AG04450 (cell line): ENCODE measurements at places on chromosomes 6 and 20.

DNA sequence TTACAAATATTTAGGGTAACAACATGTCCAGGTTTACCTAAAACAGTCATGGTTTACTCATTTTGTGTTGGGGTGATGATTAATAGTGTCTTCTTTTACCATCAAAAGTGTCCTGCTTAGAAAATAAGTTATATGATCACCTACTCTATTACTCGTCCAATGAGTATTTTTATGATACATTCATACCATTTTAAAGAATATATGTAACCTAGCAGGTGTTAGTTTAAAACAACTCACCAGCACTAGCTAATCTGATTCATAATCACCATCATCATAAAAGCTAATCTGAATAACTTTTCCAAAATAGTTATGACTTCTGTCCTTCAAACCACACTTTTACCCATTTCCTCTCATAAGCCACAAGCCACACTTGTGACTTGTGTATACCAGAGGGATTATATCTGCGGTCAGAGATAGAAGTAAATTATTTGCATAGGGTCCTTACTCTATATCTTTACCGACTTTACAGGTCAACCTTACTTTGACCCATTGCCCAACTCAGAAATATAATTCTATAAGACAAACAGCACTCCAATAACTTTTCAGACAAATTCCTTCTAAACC lies 33.3 kb upstream of the NRN1 start:
- DNase-seq = no peak

DNA sequence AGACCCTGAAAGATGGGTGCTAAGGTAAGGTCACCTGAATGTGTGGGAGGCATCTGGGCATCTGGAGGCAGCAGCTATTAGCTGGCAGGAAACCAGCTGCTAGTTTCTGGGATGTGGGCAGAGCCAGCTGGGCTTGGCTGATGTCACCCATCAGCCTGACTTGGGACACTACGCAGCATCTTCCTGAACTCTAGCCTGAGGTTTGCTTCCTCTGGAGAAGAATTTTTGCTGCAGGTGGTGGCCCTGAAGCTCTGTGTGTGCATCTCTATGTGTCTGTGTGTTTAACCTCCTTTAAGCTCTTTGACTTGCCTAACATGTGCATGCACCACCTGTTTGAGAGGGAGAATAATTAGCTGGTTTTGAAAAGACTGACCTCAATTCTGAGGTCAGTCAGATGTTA lies 465.1 kb upstream of the CHD6 start:
- DNase-seq = no peak

DNA sequence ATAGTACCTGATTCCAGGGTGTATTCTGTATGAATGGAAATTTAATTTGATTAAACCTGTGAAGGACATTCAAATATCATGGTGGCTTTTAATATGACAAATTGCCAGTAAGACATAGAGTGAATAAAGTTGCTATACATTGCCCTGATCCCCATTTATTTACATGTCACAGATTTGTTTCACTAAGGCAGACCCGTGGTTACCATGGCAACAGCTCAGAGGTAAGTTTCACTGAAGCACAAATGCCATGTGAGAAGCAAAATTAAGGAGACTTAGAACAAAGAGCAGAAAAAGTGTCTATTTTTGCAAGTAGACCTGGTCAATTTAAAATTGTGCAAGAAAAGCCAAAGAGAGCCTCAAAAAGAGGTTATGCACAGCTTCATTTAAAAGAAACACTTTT lies 63.7 kb downstream of the PXDC1 start:
- DNase-seq = no peak

DNA sequence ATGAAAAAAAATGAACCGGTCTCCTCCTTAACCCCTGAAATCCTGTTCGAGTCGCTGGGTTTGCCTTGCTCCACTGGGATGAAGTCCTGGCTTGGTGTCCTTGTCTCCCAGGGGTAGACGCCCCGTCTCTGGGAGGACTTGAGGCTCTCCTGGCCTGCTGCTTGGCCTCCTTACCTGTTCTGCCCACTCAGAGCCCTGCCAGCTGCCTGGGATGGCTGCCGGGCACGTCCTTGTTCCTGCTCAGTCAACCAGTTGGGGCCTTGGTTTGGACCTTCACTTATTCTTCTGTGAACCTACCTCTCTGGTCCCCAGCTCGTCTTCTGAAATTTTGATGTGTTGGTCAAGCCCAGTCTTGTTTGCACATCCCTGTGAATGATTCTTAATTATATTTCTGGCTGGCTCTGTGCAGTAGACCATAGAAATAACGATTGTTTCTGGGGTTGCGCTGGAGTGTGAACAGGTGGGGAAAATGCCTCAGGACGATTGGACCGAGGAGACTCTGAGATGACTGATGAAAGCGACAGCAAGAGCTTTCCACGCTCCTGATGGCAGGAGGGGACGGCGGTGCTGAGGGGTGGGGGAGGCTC lies 126.5 kb upstream of the ESR1 start:
- no peak for DNase-seq

GRCh38 chr6:112321941-112322424 lies 25.1 kb upstream of the RFPL4B start:
- DNase-seq = no peak

DNA sequence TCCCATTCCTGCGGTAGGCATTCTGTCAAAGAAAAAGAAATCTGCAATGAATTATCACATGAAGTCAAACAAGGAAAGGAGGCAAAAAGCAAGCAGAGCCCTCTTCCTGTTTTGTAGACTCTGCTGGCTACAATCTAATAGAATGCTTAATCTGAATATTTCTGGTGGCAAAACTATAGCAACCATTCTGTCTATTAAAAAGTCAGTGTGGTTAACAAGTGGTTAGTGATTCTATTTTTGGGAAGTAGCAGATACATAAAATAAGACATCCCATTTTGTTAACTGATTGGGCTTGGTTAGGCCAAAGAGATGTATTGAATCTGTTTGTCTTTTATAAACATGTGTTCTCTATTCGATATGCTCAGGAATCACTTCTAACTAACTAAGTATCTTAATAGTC lies 442.3 kb downstream of the CDC5L start:
- no peak for DNase-seq

DNA sequence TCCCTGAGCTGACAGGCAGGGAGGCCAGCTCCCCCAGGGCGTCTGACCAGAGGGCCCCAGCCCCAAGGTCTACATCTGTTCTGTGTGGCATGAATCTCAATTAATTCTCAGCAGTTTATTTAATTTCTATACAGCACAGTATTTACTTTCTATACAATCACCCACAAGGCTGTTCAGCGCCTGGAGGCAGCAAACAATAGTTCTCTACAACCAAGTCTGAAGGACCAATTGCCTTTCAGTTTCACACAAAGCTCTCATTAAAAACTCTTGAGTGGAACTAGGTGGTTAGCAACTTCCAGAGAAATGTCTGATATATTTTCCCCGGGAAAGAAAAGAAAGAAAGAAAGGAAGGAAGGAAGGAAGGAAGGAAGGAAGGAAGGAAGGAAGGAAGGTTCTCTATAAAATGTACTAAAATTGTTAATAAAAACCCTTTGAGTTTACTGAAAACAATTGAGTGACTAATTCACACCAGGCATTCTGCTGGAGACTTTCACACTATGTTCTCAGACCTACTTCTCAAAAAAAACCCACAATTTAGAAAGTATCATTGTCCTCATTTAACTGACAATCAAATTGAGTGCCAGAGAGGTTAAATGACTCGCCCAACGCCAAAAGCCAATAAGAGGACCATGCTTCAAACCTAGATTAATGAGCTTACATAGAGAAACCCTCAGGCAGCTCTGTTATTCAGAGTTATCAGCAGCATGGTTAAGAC lies 62.5 kb downstream of the METTL24 start:
- no peak for DNase-seq

- no peak for DNase-seq
These were observed 5.7 kb downstream of the ELOVL4 start for GRCh38 chr6:79941489-79942151.

- DNase-seq = no peak
These were observed 43.5 kb upstream of the TIAM2 start for GRCh38 chr6:154951345-154952200.

- no peak for DNase-seq
These were observed 38.2 kb upstream of the PMEPA1 start for GRCh38 chr20:57747861-57748481.

- no peak for DNase-seq
These were observed 5.2 kb downstream of the OCSTAMP start for GRCh38 chr20:46545077-46545826.

DNA sequence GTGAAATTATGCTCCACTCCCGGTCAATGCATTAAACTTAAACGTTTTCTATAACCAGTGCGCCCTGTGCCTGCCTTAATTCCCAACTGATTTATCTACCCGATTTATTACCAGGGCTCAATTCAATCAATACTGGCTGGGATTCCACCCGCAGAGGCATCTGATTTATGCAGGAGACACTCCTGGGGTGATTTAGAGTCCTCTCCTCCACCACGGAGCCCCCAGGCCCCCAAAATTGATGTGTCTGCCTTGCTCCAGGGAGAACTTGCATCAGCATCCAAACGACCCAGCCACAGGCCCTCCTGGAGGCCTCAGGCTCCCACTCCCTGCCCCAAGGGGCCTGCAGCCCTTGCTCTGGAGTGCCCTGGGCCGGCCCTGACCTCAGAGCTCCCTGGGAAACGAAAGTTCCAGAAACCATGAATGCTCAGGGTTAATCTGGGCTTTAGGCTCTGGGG lies 29.5 kb downstream of the ANKRD60 start:
- no peak for DNase-seq

- DNase-seq = peak; percentile 47
These were observed 76.0 kb downstream of the MAN1A1 start for GRCh38 chr6:119273272-119274196.

DNA sequence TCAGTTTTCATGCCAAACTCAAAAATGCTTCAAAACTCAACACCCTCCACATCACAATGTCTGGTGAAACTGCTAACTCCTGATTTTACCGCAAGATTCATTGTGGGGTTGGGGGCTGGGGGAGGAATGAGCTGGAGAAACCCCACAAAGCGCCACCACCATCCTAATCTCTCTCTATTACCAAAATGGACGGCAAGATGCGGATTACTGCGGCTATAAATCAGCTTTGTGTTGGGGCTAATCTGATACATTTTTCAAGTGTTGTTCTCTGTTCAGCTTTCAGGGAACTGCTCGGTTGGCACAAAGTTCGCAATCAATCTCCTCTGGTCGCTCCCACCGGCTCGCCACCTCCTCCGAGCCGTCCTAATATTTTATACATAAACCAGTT lies 83.7 kb downstream of the TMEM242 start:
- DNase-seq = no peak

DNA sequence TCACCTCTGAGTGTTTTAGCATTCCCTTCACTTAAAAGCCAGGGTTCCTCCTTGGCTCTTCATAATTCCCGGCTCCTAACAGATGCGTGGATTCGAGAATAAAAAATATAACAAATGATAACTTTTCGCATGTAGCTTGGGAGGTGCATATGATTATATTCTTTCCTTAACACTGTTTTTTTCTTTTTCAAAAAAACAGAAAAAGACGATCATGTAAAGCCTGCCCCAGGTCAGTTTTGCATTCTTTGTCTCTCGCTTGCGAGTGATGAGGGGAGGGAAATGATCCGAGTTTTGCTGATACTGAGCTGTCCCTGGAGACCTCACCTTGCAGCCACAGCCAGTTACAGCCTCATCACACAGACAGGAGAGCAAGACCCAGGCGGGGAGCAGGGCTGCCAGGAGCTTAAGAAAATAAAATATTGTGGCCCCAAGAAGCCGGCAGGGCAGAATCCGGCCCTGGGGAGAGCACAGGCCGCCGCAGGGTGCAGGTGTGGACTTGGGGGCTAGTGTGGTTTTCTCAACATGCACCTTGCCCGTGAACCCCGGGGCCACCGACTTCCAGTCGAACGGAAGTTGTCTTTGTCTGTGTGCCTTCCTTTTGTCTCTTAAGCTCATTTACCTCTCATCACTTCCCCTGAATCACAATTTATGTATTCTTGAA lies 301.8 kb downstream of the TAF4 start:
- no peak for DNase-seq

DNA sequence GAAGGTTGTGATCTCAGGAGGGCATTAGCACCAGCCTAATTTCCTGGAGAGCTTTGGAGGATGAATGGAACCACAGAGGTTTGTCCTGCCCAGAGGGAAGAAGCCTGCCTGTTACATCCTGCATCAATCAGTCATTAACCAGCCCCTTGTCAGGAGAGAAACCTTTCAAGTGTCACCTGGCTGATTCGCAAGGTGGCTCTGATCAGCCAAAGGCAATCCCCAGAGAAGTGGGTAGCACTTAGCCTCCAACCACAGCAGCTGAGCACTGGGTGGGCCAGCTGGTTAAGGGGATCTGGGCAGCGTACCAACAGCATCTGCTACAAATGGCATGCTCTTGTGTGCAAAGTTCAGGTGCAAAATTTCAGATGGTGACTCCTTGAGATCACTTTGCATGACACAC lies 26.9 kb downstream of the ANKEF1 start:
- no peak for DNase-seq

GRCh38 chr6:34696189-34696738 lies 303 bp downstream of the ILRUN start:
- no peak for DNase-seq

- no peak for DNase-seq
These were observed 263.0 kb downstream of the ZNF217 start for GRCh38 chr20:53330601-53331140.

GRCh38 chr6:50817646-50817950 lies 1.1 kb upstream of the TFAP2B start:
- DNase-seq = no peak

- no peak for DNase-seq
These were observed 104.6 kb downstream of the TFAP2A start for GRCh38 chr6:10310330-10310653.

GRCh38 chr20:33124994-33125393 lies 43.0 kb upstream of the BPIFA2 start:
- no peak for DNase-seq

GRCh38 chr6:21159465-21159864 lies 434.1 kb upstream of the SOX4 start:
- DNase-seq = no peak

- DNase-seq = no peak
These were observed 56.7 kb upstream of the TMEM181 start for GRCh38 chr6:158503222-158503621.

DNA sequence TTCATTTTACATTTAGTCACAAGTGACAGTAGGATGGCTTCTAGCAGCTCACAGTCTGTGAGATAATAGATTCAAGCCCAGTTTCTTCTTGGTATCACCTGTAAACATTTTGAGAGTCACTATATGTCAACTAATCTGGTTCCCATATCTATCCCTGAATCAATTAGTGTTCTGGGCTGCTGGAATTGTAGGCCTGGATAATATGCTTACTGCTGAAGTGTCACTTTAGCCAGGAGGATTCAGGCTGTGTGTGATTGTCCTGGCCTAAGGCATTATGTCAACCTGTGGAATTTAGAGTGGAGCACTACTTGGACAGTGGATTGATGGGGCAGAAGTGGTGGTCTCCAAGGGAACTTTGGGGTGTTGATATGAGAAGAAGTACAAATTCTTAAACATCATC lies 1071.8 kb upstream of the CITED2 start:
- DNase-seq = no peak

- DNase-seq = no peak
These were observed 67.5 kb upstream of the PRL start for GRCh38 chr6:22364306-22364705.

GRCh38 chr6:1575210-1576041 lies 34.3 kb upstream of the FOXC1 start:
- DNase-seq = no peak

- DNase-seq = no peak
These were observed 13.4 kb upstream of the BNIP5 start for GRCh38 chr6:36350082-36350481.
